ENCODE measurements at places on chromosomes 5 and 9.

GRCh38 chr9:5835808-5836207 is 2.9 kb upstream of the ERMP1 start:
- no peak for DNase-seq

GRCh38 chr9:107213080-107213479 is 70.0 kb upstream of the RAD23B start:
- DNase-seq: no peak

DNA sequence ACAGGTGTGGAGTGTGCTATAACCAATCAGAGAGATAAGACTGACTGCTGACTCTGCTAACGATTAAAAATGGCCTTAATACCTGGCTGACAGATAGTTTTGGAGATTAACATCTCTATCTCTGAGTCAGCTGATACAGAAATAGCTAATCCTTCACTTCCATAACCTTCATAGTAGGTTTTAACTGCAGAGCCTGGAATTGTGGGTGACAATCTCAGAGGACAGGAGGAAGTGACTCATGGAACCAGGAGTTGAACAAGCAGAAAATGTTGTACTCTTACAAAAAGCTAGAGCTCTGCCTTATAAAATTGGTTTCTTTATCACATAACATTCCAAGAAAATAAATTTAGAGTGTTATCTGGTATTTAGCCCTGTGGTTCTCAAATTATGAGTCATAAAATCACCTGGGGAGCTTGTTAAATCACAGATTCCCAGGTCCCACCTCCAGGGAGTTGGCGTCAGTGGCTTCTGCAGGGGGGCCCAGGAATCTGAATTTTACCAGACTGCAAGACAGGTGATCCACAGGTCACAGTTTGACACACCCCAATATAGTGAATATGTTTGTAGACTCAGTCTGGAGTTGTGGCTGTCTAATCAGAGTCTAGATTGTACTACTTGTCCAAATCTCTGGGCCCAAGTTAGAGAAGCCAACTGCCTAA is 44.4 kb upstream of the AFAP1L1 start:
- DNase-seq: no peak

DNA sequence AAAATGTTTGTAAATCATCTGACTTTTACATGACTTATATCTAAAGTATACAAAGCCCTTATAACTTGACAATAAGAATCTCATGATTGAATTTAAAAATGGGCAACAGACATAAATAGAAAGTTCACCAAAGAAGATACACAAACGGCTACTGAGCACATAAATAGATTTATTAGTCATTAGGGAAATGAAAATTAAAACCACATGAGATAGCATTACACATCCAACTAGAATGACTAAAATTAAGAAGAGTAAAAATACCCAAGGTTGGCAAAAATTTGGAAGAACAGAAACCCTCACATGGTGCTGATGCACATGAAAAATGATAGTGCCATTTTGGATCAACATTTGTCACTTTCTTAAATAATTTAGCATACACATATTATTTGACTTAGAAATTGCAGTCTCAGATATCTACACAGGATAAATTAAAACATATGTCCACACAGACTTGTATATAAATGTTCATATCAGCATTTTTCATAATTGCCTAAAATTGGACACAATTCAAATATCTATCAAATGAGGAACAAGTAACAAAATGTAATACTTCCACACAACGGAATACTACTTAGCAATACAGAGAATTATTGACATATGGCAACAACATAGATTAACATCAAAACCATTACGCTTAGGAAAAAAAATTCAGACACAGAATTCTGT is 359.1 kb upstream of the DAB2 start:
- no peak for DNase-seq

DNA sequence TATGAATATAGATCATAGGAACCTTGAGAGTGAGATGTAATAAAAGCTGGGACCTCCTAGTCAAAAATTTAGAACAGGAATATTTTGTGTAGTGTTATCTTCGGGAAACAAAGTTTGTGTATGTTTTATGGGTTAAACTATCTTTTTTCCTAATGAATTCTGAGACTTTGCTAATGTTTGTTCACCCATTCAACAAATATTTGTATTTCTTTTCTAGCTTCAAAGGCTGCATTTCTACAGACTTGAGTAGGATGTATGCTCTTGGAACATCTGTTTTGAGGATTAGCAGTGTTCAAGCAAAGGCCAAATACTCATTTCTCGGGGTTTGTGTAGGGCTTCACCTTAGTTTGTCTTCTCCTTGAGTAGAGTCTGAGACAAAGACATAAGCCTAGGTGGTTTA is 16.2 kb downstream of the NDUFS4 start:
- no peak for DNase-seq

- DNase-seq: no peak
These were observed 74.6 kb downstream of the ACTL7B start for GRCh38 chr9:108780942-108781734.

DNA sequence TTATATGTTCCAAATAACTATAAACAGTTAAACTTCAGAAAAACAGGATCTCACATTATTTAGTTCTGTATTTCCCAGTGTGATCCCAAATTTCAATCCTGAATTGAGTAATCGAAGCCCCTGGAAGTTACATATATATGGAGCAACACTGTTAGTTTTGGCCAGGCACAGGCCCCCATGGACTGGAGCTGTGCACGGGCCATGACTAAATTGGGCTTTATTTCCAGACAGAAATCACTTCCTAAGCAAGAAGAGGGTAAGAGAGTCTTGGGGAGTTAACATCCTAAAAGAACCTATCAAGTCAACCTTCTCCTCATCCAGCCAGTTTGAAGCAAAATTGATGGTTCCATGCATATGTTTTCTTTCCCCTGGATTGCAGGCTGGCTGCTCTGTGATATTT is 393.0 kb downstream of the TMEM167A start:
- DNase-seq: no peak

DNA sequence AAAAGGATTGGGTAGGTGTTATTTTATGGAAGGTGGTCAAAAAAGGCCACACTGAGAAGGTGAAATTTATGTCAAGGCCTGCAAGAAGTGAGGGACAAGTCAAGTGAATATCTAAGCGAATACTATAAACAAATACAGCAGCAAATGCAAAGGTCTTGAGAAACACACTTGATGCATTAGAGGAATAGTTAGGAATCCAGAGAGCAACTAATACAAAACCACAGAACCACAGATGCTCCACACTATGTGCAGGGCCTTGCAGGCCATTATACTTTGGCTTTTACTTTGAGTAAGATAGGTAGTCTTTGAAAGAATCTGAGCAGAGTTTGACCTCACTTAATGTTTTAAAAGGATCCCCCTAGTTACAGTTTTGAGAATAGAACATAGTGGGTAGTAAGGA is 4.6 kb downstream of the ZNF622 start:
- DNase-seq: no peak
